ENCODE measurements at places on chromosomes 11 and 22. TPM values are rescaled to one million over a fixed set of nuclear protein-coding genes. Genes with fewer than 3 reads are reported as not detected.

The ZNF74 gene
- 6.3 TPM for total RNA-seq

The MCM5 gene
- 26.6 TPM for total RNA-seq

- H3K36me3 ChIP-seq, result no peaks in the 10 kb centered on the region
- peak overlapping the region; percentile 55 for H3K27ac ChIP-seq
- no peaks in the 10 kb centered on the region for H3K27me3 ChIP-seq
- H3K4me3 ChIP-seq, result no peak overlapping the region
- peak; percentile 45 for DNase-seq
- peaks cover 16% of the 10 kb centered on the region for H3K4me1 ChIP-seq
Measured at GRCh38 chr11:13983081-13983751, 20.7 kb downstream of the SPON1 start.

DNA sequence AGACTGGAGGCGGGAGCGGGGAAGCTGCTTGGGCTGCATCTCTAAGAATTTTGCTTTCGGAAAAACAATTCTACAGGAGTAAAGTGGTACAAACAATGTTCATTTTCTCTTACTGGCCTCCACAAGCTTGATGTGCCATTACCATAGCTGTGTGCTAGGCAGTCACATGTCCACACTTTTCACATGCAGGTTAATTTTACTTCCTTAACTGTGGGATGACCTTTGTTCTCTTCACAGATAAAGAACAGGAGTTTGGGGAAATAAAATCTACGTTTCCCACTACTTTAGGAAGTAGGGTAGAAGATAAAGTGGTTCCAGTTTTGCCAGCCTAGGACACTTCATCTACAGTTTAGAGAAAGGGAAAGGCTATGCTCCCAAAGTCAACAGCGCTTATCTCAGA, 327.2 kb upstream of the NARS2 start:
- no peaks in the 10 kb centered on the region for H3K27me3 ChIP-seq
- no peak overlapping the region for H3K27ac ChIP-seq
- H3K4me3 ChIP-seq, result no peak overlapping the region

The TRIM51 gene
- not detected for total RNA-seq

GRCh38 chr22:48840112-48840949, 987.3 kb downstream of the BRD1 start:
- no peak for DNase-seq
- no peak overlapping the region for H3K4me3 ChIP-seq
- H3K27ac ChIP-seq, result no peak overlapping the region

DNA sequence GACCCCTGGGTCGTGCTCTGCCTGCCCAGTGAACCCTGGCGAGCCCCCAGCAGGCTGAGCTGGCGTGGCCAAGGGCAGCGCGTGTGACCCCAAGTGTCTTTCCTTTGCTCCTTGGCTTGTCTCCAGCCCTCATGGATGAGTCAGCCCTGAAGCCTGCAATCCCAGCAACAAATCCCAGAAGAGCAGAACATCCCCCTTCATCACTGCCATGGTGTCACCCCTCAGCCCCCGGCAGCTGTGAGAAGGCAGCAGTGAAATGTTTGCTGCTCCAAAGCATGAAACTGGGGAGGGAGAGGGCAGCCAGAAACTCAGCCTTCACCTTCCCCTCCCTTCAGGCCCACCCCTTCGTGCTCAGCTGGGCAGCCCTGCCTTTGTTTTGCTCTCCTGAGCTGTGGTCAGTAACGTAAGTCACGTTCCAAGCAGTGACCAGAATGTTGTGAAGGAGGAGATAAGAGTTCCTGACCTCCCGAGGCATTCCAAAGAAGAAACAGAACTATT, 29.8 kb downstream of the ADAMTS15 start:
- peaks cover 16% of the 10 kb centered on the region for H3K4me1 ChIP-seq
- H3K27me3 ChIP-seq, result no peaks in the 10 kb centered on the region
- no peaks in the 10 kb centered on the region for H3K36me3 ChIP-seq
- peak; percentile 48 for DNase-seq
- H3K4me3 ChIP-seq, result no peak overlapping the region

- peaks cover 38% of the 10 kb centered on the region for H3K27me3 ChIP-seq
- H3K4me3 ChIP-seq, result no peak overlapping the region
- no peak for DNase-seq
- H3K4me1 ChIP-seq, result peaks cover 10% of the 10 kb centered on the region
- no peaks in the 10 kb centered on the region for H3K36me3 ChIP-seq
- H3K27ac ChIP-seq, result no peak overlapping the region
Measured at GRCh38 chr11:107014871-107015270, 3.4 kb downstream of the GUCY1A2 start.

The OR5B21 gene
- total RNA-seq, result not detected

DNA sequence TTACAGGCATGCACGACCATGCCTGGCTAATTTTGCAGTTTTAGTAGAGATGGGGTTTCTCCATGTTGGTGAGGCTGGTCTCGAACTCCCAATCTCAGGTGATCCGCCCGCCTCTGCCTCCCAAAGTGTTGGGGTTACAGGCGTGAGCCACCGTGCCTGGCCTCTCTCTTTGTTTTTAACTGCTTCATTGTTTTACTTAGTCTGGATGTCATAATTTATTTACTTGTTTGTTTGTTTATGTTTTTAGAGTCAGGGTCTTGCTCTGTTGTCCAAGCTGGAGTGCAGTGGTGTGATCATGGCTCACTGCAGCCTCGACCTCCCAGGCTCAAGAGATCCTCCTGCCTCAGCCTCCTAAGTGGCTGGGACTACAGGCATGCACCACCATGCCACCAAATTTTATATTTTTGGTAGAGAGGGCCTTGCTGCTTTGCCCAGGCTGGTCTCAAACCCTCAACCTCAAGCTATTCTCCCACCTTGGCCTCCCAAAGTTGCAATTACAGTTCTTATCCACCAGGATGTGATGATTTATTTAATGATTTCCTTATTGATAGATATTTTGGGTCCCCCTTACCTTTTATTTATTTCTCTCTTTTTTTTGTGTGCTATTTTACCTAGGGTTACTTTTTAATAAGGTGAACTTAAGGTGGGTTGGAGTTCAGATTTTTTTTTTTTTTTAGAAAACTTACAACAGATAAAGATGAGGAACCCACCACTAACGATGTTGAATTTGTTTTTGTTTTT, 52.6 kb upstream of the ADA2 start:
- H3K27ac ChIP-seq, result no peak overlapping the region
- H3K36me3 ChIP-seq, result no peaks in the 10 kb centered on the region
- no peak for DNase-seq
- no peaks in the 10 kb centered on the region for H3K27me3 ChIP-seq
- H3K4me1 ChIP-seq, result peaks cover 3% of the 10 kb centered on the region
- no peak overlapping the region for H3K4me3 ChIP-seq

DNA sequence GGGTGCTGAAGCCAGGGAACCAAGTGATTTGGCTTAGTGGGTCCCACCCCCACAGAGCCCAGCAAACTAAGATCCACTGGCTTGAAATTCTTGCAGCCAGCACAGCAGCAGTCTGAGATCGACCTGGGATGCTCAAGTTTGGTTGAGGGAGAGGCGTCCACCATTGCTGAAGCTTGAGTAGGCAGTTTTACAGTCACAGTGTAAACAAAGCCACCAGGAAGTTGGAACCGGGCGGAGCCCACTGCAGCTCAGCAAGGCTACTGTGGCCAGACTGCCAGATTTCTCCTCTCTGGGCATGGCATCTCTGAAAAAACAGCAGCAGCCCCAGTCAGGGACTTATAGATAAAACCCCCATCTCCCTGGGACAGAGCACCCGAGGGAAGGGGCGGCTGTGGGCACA, 424.1 kb upstream of the TENM4 start:
- H3K4me1 ChIP-seq, result peaks cover 5% of the 10 kb centered on the region
- no peaks in the 10 kb centered on the region for H3K36me3 ChIP-seq
- no peak overlapping the region for H3K4me3 ChIP-seq
- H3K27me3 ChIP-seq, result no peaks in the 10 kb centered on the region

GRCh38 chr11:1573903-1574237, 1.8 kb upstream of the DUSP8 start:
- no peaks in the 10 kb centered on the region for H3K36me3 ChIP-seq
- H3K4me3 ChIP-seq, result peak overlapping the region; percentile 68
- peak overlapping the region; percentile 90 for H3K27ac ChIP-seq
- DNase-seq, result peak; percentile 85
- H3K4me1 ChIP-seq, result peaks cover 57% of the 10 kb centered on the region

GRCh38 chr11:65851083-65851579, 6.8 kb downstream of the CFL1 start:
- peaks cover 2% of the 10 kb centered on the region for H3K36me3 ChIP-seq
- no peak overlapping the region for H3K4me3 ChIP-seq
- H3K27ac ChIP-seq, result no peak overlapping the region

DNA sequence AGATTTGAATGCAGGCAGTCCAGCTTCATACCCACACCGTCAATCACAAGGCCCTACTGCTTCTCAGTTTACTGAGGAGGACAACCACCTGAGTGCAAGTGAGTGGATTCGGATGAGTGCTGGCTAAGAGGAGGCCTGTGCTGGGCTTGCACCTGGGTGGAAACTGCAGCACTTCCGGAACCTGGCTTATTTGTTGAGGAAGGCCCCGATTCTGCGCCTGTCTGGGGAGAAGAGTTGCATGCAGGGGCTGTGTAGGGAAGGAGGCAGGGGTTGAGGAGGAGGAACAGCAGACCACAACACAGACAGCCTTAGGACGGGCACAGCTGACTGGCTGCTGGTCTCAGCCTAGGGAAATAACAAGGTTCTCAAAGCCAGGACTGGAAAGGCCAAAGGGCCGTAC, 20.8 kb downstream of the ABTB2 start:
- no peak for DNase-seq
- H3K4me1 ChIP-seq, result no peaks in the 10 kb centered on the region
- no peaks in the 10 kb centered on the region for H3K36me3 ChIP-seq

The FOLH1 gene
- total RNA-seq, result not detected

GRCh38 chr22:22428222-22429098, 80.1 kb downstream of the ZNF280B start:
- no peaks in the 10 kb centered on the region for H3K36me3 ChIP-seq

- H3K36me3 ChIP-seq, result peaks cover 15% of the 10 kb centered on the region
- H3K4me1 ChIP-seq, result no peaks in the 10 kb centered on the region
- H3K27me3 ChIP-seq, result no peaks in the 10 kb centered on the region
- DNase-seq, result no peak
- H3K27ac ChIP-seq, result no peak overlapping the region
Measured at GRCh38 chr11:19160847-19161246, 40.9 kb downstream of the CSRP3 start.

GRCh38 chr22:17916226-17916889, 108.0 kb downstream of the MICAL3 start:
- peaks cover 19% of the 10 kb centered on the region for H3K4me1 ChIP-seq
- DNase-seq, result no peak
- H3K27me3 ChIP-seq, result no peaks in the 10 kb centered on the region

The NAALAD2 gene
- not detected for total RNA-seq

The OR10G4 gene
- total RNA-seq, result 1.2 TPM

The TMEM45B gene
- 192 TPM for total RNA-seq

The SLC22A25 gene
- total RNA-seq, result not detected

DNA sequence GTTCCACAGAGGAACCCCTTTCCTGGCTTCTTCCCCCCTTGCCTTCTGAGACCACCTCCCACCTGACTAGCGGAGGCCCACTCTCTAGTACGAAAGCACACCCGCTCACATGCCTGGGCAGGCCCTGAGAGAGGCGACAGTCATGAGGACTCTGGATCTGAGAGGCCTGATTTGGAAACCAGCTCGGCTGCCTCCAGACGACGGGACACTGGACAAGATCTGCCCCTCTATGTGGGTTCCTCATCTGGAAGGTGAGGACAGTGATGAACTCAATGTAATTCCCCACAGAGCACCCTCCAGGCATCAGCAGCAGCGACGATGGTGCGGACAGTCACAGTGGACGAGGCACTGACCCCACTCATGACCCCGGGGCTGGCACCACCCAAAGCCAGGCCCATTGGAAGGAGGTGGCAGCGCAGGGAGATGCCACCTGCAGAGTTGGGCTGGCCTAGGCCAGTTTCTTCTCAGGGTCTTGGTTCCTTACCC, 7.5 kb downstream of the SULT4A1 start:
- H3K27ac ChIP-seq, result no peak overlapping the region
- H3K36me3 ChIP-seq, result no peaks in the 10 kb centered on the region
- no peak for DNase-seq

The SCUBE2 gene
- 14.3 TPM for total RNA-seq

DNA sequence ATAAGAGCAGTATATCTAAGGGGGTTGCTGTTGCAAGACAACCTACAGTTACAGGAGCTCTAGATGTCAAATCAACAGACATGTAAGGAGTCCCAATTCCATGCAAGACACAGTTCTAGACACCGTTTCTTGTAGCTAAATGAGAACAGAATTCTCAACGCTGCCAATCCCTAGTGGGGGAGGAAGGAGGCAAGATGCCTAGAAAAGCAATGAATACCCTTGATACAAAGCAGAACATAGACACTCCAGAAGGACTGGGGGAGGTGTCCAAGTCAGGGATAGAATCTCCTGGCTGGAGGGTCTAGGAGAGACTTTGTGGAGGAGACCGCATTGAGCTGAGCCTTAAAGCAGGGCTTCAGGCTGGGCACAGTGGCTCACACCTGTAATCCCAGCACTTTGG, 280.2 kb downstream of the BUD13 start:
- H3K4me1 ChIP-seq, result no peaks in the 10 kb centered on the region
- H3K4me3 ChIP-seq, result no peak overlapping the region

GRCh38 chr11:126167488-126167887, 44.0 kb downstream of the RPUSD4 start:
- H3K4me1 ChIP-seq, result peaks cover 3% of the 10 kb centered on the region
- DNase-seq, result no peak
- peaks cover 13% of the 10 kb centered on the region for H3K27me3 ChIP-seq
- no peaks in the 10 kb centered on the region for H3K36me3 ChIP-seq
- H3K4me3 ChIP-seq, result no peak overlapping the region

The OR52N4 gene
- total RNA-seq, result not detected

GRCh38 chr22:48494968-48495750, 1332.5 kb downstream of the BRD1 start:
- DNase-seq, result no peak
- peaks cover 22% of the 10 kb centered on the region for H3K27me3 ChIP-seq
- H3K27ac ChIP-seq, result no peak overlapping the region
- H3K36me3 ChIP-seq, result no peaks in the 10 kb centered on the region

DNA sequence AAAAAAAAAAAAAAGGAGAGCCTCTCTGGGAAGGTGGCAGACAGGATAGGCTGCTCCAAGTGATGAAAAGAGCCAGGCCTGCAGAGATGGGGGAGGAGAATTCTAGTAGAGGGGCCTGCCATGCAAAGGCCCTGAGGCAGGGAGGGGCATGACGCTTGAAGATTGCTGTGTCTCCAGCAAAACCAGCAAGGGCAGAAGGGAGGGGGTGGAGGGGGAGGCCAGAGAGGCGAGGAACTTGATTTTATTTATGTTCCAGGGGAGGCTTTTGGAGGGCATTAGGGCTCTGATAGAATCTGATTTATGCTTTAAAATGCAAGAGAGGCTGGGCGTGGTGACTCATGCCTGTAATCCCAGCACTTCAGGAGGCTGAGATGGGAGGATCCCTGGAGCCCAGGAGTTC, 16.7 kb upstream of the PACSIN2 start:
- H3K4me3 ChIP-seq, result no peak overlapping the region
- no peaks in the 10 kb centered on the region for H3K36me3 ChIP-seq
- no peaks in the 10 kb centered on the region for H3K27me3 ChIP-seq
- H3K27ac ChIP-seq, result no peak overlapping the region
- DNase-seq, result no peak

DNA sequence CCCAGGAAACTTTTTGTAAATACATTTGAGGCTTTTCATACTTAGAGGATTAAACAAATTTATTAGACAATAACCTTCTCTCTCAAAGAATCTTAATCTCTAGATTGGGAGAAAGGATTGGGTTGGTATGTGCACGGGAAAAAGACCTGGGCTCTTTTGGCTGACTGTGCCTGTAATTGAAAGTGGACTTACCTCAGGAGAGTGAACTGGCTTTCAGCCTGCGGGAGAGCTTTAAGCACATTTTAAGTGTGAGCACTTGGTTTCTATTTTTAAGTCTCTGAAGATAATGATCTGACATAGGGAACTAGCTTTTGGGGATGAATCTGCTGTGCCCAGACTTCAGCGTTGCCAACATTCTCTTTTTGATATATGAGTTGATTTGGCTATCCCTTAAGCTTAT, 35.8 kb downstream of the UVRAG start:
- peaks cover 14% of the 10 kb centered on the region for H3K4me1 ChIP-seq
- H3K36me3 ChIP-seq, result no peaks in the 10 kb centered on the region
- no peaks in the 10 kb centered on the region for H3K27me3 ChIP-seq
- H3K4me3 ChIP-seq, result no peak overlapping the region
- no peak for DNase-seq

All from transverse colon (tissue), 4 donors.